Fibroblast of the aortic adventitia (primary cell): ENCODE measurements at places on chromosomes 4 and X.

- no peak for DNase-seq
These were observed 456.5 kb upstream of the ADGRL3 start for GRCh38 chr4:60743654-60744053.

GRCh38 chr4:17667653-17668201 lies 53.3 kb downstream of the MED28 start:
- DNase-seq, result no peak

GRCh38 chr4:145093638-145094037 lies 4.4 kb downstream of the ANAPC10 start:
- no peak for DNase-seq

GRCh38 chrX:78922754-78923153 lies 22.4 kb upstream of the P2RY10 start:
- no peak for DNase-seq

- peak; percentile 57 for DNase-seq
These were observed 1602.4 kb downstream of the STIM2 start for GRCh38 chr4:28462766-28463700.

- peak; percentile 75 for DNase-seq
These were observed 89.8 kb downstream of the EMCN start for GRCh38 chr4:100428051-100428450.

GRCh38 chr4:85778632-85779131 lies 303.7 kb downstream of the ARHGAP24 start:
- peak; percentile 58 for DNase-seq

GRCh38 chr4:6750286-6751221 lies 32.0 kb upstream of the KIAA0232 start:
- DNase-seq, result no peak

DNA sequence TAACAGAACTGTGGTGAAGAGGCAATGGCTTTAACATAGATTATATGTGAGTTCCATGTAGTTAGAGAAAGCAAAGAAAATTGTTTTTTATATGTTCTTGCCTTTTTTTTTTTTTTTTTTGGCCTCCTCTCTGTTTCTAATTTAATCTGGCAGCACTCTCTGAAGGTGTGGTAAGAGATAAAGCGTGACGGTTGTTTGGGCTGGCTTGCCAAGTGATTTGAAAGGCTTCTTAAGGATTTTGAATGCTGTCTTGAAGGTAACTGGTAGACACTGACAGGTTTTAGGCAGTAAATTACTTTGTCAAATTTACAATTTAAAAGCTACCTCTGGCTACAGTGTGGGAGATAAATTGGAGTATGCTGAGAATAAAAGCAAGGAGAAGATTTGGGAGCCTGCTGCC lies 269.3 kb upstream of the HS3ST1 start:
- peak; percentile 31 for DNase-seq

DNA sequence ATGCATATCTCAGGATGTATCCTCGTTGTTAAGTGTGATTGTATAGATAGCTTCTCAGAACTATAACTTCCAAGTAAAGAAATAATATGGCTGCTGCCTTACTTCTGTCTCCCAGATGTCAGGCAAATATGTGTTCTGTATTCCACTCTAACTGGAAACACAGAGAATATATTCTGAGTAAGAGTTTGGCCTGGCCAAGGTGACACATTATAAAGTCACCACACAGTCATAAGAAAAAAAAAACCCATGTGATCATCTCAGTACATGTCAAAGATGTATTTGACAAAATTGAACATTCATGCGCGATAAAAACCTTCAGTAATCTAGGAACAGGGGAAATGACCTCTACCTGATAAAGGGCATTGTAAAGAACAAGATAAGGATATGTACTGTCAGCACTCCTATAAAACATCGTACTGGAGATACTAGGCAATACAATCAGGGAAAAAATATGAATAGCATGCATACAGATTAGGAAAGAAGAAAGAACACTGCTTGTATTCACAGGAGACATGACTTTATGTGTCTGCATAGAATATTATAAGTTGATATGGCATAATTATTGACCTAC lies 207.1 kb downstream of the ZNF330 start:
- DNase-seq, result no peak

DNA sequence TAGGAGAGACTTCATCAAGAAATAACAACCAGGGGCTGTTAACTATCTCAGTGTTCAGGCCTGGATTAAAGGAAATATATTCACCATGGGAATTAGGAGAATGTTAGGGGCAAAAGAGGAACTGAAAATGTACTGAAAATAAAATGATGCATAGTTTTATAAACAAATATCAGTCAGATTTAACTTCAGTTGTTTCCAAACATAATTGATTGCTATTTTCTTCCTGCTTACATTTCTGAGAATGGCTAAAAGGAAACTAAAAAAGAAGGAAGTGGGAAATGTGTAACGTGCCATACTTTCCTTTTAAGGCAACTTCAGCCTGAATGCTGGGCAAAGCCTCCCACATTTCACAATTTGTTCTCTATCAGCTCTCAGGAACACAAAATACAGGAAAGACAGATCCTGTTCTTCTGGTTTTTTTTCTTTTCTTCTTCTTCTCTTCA lies 178.1 kb downstream of the MAML3 start:
- peak; percentile 72 for DNase-seq

- no peak for DNase-seq
These were observed 40.7 kb upstream of the DDX3X start for GRCh38 chrX:41293269-41293668.

DNA sequence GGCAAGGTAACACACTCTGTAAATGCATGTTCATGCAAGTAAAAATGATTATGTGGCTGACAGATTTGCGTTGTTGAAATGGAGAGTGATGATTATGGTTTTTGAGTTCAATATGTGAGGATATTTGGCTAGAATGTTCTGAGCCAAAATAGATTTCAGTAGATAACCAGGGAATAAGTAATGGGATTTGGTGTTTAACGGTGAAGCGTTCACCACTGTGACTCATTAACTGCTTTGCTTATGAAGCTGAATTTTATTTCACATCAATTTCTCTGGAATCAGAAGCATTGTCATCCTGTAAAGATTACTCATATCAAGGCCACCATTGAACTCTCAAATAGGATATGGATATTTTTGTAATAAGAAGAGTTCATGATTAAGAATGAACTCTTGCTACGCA lies 11.7 kb downstream of the AFP start:
- DNase-seq, result peak; percentile 39

DNA sequence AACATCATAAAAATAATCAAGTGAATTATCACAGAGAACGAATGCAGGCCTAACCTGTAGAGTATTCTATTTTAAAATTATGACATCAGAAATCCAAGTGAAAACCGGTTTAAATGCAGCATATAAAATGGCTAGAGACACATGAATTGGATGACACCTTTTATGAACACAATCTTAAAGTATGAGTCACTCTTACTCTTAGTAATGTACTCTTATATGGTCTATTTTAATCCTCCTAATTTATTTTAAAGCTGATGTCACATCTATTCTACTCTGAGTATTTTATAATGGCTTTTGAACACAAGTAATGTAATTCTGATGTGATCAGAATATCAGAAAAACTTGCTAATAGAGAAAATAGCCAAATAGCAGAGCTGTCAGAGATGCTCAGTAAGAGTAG lies 161.4 kb upstream of the RADX start:
- no peak for DNase-seq

GRCh38 chr4:26022346-26023202 lies 108.6 kb downstream of the SMIM20 start:
- DNase-seq, result peak; percentile 93

GRCh38 chrX:84224741-84225140 lies 36.7 kb upstream of the RPS6KA6 start:
- no peak for DNase-seq

DNA sequence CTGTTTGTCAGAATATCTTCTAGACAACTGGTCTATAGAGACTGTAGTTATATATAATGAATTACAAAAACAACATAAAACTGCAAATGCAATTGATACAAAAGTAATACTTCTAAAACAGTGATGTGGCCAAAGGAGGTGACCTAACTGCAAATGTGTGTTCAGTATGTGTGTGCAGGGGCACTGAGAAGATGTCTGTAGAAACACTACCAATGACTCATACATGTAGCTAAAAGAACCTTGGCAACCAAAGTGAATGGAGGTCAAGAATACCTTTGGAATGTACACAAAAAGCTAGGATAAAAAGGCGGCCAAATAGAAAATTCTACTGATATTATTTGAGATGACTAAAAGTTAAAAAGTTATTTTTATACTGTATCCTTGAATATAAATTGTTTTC lies 261.8 kb downstream of the CAMK2D start:
- DNase-seq, result peak; percentile 86

DNA sequence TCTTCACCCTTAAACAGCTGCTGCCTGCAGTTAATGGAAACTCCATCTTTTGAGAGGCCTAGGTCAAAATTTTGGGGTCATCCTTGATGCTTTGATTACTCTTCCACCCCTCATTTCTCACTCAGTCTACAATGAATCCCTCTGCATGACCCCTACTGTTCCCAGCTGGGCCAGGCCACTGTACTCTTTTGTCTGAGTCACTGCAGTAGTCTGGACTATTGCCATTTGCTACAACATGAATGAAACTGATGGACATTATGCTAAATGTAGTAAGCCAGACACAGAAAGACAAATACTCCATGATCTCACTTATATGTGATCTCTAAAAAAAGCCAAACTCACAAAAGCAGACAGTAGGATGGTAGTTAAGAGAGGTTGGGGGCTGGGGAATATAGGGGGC lies 28.3 kb downstream of the STK32B start:
- no peak for DNase-seq

GRCh38 chrX:69021141-69021960 lies 143.9 kb downstream of the PJA1 start:
- no peak for DNase-seq

DNA sequence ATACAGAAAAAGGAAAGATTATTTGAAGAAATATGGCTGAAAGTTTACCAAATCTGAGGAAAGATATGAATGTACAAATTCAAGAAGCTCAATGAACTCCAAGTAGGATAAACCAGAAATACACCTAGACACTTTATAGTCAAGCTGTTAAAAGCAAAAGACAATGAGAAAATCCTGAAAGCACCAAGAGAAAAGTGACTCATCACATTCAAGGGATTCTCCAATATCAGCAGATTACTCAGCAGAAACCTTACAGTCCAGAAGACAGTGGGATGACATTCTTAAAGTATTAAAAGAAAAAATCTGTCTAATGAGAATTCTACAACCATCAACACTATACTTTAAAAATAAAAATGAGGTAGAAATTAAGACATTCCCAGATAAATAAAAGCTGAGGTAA lies 223.8 kb upstream of the ZCCHC13 start:
- DNase-seq, result no peak

DNA sequence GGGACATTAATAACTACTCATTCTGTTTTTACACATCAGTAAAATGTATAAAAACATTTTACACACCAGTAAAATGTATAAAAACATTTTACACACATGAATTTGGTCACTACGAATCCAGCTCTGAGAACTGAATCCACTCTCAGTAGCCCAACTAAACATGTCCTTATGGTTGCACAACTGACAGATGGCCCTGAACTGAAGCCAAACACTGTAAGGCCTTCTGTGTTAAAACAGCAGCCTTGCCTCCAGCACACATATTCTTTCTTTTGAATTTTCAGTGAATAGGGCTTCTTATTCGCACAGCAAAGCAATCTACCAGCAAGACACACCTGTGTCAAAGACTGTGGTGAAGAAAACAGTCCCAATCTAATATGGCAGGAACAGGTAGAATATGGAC lies 169.9 kb upstream of the FMR1 start:
- DNase-seq, result no peak

DNA sequence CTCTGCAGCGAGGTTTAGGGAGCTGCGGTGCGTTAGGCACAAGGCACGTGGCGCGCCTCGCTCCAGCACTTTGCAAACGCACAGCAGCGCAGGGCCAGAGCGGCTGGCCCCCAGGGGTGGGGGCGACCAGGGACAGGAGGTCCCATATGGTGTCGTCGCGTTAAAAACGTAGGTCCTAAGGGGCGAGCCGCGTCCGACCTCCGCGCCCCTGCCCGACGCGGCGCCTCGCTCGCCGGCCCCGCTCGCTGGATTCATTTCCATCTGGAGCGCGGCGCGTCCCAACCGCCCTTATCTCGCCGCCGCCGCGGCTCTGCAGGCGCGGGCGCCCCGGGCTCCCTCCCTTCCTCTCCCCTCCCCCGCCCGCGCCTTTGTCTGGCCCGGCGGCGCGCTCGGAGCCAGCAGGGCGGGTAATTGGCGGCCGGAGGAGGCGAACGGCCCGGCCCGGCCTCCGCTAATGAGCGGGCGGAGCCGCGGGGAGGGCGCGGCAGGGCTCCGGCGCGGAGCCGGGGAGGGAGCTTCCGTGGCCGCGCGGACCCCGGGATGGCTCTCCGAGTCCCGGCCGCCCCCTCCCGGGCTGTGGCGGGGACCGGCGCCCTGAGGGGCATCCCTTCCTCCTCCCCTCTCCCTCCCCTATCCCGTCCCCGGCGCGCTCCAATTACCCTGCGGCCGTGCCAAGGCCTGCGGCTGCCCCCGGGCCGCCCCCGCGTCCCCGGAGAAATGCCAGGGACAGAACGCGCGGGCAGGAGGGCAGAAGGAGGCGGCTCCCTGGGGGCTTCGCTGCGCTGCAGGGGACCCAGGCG lies 409.0 kb downstream of the BCOR start:
- DNase-seq, result peak; percentile 24

- DNase-seq, result no peak
These were observed 27.0 kb downstream of the EREG start for GRCh38 chr4:74391890-74392475.

DNA sequence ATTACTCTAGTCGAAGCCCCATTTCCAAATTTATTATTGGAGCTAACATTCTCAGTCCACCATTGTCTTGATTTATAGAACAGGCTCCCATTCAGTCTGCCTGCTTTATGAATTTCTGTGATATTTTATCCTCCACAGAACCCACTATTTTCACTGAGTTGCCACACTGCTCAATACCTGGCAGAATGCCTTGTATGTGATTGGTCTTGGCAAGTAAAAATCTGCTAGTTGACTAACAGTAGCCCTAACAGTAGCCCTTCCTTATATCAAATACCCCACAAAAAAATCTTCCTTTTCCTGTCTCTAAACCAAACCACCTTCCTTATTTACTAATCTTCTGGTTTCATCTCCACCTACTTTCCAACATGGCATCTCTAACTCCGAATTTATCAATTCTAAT lies 82.6 kb downstream of the CHM start:
- DNase-seq, result peak; percentile 2

- DNase-seq, result peak; percentile 32
These were observed 173.0 kb upstream of the HAND2 start for GRCh38 chr4:173703021-173703420.

DNA sequence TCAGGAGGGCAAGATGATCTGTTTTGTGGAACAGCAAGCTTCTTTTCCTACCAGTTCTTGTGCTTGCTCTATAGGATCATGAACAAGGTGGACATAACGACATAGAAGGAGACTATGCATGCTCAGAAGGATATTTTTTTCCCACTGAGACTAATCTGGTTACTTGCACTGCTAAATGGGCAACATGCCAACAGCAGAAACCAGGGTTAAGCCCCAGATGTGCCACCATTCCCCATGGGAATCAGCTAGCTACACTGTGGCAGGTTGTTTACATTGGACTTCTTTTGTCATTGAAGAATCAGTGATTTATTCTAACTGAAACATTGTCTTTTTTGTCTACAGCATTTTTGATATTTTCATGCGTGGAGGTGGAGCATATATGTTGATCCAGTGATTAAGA lies 165.6 kb downstream of the C4orf33 start:
- DNase-seq, result no peak
